HCT116 (cell line): ENCODE measurements at places on chromosomes 3 and 15.

GRCh38 chr3:135878501-135878900 lies 87.0 kb upstream of the PPP2R3A start:
- no peak for DNase-seq

- no peak for DNase-seq
These were observed 53.8 kb downstream of the FSIP1 start for GRCh38 chr15:39728845-39729244.

GRCh38 chr3:168071591-168072322 lies 24.0 kb downstream of the GOLIM4 start:
- peak; percentile 70 for DNase-seq

DNA sequence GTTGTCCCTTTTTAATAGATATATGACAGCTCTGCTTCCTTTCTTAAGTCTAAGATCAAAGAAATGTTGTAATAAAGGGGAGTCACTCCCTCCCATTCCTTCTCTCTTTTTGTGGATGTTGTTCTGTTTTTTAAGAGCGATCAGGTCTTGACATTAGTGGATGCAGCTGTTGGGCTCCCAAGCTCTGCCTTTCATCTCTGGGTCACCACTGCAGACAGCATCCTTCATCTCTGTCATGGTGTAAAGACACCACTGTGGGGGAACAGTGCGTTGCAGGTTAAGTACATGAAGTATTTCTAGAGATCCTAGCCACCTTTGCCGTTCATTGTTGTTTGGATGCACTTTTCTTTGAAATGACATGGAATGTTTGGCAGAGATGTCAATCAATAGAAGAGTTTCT lies 17.7 kb downstream of the FNDC3B start:
- no peak for DNase-seq

DNA sequence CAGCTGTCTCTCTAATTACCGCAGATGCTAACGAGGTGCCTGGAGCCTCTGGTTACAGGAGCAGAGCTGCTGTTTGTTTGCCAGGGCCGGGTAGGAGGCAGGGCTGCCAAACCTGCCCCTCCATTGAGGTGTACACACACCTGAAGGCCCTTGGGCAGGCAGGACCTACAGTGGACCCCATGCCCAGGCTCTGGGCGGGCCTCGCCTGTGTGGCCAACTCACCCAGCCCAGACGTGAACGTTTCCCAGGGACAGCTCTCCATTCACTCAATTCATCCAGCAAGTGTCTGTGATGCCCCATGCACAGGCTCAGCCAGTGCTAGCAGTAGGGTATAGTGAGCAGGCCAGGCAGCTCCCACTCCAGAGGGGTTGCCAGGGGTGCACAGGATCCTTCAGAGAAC lies 43.7 kb downstream of the PLXNA1 start:
- no peak for DNase-seq

GRCh38 chr3:142863010-142863817 lies 25.7 kb downstream of the PCOLCE2 start:
- DNase-seq, result no peak

GRCh38 chr15:85961821-85962220 lies 117.8 kb upstream of the AGBL1 start:
- no peak for DNase-seq

GRCh38 chr3:106552351-106553043 lies 683.7 kb upstream of the CBLB start:
- DNase-seq, result no peak

GRCh38 chr15:60077581-60078359 lies 73.7 kb downstream of the FOXB1 start:
- no peak for DNase-seq

GRCh38 chr15:75107908-75108838 lies 84.8 kb downstream of the PPCDC start:
- DNase-seq, result peak; percentile 56

DNA sequence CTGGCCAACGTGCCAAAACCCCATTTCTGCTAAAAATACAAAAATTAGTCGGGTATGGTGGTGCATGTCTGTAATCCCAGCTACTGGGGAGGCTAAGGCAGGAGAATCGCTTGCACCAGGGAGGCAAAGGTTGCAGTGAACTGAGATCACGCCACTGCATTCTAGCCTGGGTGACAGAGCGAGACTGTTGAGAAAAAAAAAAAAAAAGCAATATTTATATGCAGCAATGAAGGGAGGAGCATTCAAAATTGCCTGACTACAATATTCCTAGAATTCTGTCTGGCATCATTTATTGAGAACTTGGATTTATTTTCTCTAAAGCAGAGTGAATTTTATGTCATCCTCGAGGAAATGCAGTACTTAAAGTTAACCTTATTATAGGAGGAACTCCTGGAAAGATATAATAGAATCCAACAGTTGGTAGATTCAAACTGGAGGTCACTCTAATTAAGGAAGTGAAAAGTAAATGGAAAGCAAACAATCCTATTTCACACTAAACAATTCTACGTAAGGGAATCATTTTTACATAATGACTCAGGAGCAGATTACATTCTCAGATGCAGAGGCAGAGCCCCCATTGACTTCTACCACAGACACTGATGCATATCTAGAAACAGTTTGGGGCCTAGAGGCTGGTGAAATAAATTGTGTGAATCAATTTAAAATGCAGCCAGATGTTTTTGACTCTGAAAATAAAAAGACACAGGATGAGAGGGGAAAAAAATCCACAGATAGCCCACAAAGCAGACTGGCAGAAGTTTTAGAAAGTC lies 82.1 kb upstream of the FHIT start:
- DNase-seq, result no peak

DNA sequence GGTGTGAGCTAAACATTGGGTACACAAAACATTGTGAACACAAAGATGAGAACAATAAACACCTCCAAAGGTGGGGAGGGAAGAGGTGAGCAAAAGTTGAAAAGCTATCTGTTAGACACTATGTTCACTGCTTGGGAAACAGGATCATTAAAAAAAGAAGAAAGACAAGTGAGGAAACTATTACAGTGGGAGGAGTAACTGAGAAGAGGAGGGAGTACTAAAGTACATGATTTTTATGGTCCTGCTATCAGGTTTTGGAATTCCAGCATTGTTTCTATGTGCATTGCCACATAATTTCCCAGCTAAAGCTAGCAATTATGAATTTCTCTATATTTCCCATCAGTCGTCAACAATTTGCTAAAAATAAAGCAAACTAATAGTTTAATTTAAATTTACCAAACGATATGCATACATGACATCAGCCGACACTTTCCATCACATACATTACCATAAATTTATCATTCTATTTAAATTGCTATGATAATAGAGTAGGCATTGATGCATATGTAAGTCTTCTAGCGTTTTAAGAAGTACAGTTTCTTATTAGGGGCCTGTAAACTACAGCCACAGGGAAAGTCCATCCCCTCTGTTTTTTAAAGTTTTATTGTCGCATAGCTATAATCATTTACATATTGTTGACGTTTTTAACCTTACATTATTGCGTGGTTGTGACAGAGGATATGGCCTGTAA lies 221.8 kb downstream of the CHL1 start:
- no peak for DNase-seq

GRCh38 chr15:84599906-84600305 lies 903 bp upstream of the ZSCAN2 start:
- DNase-seq, result no peak

GRCh38 chr3:194064380-194065332 lies 71.3 kb upstream of the HES1 start:
- no peak for DNase-seq

DNA sequence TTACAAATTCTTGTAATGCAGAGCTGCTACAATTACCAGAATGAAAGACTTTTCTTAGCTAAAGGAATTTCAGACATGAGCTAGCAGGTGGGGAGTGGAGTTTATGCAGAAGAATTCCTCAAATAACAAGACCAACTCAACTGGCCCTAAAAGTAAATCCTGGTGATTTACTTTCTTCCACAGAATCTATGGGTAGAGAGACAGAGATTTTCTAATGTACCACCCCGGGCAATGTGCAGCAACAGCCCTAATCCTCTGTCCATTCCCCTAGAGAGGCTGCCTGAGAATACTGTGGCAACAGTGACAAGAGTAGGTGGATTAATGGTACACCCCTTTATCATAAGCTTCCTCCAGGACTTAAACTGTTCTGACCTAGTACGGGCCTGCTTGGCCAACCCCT lies 55.2 kb downstream of the AQR start:
- no peak for DNase-seq

- DNase-seq, result no peak
These were observed 45.0 kb downstream of the USP13 start for GRCh38 chr3:179697736-179698332.

- no peak for DNase-seq
These were observed 54.1 kb upstream of the TIPARP start for GRCh38 chr3:156620260-156620659.

- DNase-seq, result no peak
These were observed 32.1 kb downstream of the KY start for GRCh38 chr3:134618478-134619300.

GRCh38 chr15:48170981-48171380 lies 7.1 kb downstream of the MYEF2 start:
- no peak for DNase-seq

GRCh38 chr3:123781571-123782275 lies 102.4 kb downstream of the MYLK start:
- DNase-seq, result no peak

DNA sequence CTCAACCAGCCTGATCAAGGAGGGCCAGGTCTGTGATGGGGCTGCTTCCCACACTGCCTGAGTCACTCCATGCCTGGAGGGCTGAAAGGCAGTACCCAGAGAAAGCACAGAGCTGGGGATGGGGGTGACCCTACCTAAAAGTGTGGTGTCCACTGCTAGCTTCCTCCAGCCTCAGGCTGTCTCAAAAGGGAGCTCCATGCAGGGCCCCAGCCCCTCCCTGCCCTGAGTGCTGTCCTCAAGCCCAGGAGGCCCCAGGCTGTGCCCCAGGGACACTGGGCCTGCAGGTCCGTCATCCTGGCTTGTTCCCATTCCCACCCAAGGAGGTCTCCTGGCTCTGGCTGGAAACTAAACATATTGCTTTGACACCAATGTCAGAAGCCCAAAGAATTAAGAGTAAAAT lies 56.8 kb downstream of the ZNF445 start:
- no peak for DNase-seq

GRCh38 chr3:162525771-162526170 lies 1029.2 kb downstream of the OTOL1 start:
- no peak for DNase-seq

GRCh38 chr3:30500666-30501399 lies 105.6 kb upstream of the TGFBR2 start:
- DNase-seq, result no peak

DNA sequence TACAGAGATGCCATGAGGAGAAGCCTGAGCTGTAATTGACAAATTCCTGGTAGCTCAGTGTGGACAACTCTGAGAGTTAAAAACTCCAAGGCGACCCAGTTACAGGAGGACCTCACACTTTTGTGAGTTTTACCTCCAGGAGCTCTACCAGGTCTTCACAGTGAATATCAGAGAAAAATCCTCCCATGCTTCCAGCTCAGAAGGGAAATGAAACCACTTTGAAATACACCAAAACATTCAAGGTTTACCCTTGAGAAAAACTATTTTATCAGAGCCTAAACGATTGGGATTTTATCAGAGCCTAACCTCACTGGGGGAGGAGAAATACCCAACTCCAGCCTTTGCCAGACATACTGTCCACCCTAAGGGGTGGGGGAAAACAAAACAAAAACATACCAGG lies 52.4 kb downstream of the MCCC1 start:
- DNase-seq, result no peak

- no peak for DNase-seq
These were observed 55.5 kb upstream of the FURIN start for GRCh38 chr15:90812958-90813265.

DNA sequence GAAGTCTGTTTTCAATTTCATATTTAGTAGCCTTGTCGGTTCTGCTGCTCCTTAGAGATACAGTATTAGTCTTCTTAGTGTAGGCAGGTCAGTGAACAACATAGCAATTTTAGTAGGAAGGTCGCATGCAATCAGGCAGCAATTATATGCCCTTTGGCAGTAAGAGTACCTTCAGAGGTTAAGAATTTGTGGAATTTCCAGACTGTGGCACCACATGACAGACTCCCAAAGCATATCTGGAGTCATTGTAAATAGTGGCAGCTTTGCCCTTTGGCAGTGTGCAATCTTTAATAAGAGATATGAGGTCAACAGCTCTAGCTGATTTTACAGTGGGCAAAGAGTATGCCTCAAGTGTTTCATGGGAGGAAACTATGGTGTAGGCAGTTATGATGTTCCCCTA lies 1532.5 kb upstream of the CADM2 start:
- no peak for DNase-seq

DNA sequence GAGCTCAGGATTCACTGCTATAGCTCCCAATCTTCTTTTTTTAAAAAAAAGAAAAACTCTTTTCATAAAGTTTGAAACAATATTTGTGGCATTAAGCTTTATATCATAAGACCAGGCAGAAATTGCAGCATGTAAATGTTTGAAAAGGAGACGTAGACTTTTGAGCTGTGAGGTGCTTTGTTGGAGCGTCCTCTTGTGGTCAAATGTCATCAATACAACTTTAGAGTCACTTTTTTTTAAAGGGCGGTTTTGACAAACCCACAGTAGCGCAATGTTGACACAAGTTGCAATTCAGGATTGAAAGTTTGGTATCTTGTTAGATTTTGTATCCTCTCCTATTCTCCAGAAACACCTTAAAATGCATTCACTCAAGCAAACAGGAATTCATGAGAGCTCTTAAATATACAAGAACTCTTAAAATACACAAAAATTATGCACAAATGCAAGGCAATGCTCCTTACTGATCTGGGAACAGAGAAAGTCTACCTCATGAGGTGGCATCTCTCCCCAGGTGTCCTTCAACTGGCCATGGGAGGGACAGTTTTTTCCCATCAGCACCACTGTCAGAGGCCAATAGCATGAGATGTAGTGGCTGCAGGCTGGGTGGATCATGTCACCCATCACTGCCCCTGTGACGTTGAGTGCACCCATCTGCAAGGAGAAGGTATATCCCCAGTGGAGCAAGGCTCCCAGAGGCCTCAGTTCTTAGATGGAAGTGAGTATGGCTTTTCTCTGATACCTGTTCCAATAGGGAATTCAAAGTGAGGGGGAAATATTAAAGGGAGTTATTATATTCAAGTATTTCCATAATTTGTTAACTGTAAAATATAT lies 70.7 kb downstream of the ANXA2 start:
- DNase-seq, result peak; percentile 47

DNA sequence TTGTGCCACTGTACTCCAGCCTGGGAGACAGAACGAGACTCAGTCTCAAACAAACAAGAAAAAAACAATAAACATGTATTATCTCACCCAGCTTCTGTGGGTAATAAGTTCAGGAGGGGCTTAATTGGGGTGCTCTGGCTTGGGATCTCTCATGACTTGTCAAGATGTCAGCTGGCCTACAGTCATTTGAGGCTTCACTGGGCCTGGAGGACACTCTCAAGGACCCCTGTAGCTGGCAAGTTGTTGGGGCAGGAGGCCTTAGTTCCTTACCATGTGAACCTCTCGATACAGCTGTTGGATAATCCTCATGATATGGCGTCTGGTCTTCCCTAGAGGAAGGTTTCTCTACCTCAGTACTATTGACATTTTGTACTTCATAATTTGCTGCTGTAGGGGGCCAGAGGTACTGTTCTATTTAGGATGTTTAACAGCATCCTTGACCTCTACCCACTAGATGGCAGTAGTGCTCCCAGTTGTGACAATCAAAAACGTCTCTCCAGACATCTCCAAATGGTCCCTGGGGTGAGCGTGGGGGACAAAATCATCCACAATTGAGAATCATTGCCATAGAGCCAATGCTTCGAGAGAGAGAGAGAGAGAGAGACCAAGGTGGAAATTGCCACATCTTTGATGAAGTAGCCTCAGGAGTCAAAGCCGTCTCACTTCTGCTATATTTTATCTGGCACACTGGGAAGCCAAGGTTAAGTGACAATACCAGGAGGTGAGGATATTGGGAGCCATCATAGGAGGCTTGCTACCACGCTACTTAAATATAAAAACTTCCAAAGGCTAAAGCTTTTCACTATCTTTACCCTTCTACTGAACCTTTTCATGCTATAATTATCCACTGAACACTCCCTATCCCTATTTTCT lies 23.9 kb upstream of the SLTM start:
- DNase-seq, result peak; percentile 81
